GM13976 (cell line): ENCODE measurements at places on chromosomes 12 and 14.

- no peak for DNase-seq
Measured at GRCh38 chr14:86430853-86431252, 900.9 kb downstream of the FLRT2 start.

GRCh38 chr14:34930591-34931091 is 52.2 kb upstream of the SRP54 start:
- peak; percentile 48 for DNase-seq

GRCh38 chr14:102591372-102591943 is 991 bp upstream of the RCOR1 start:
- DNase-seq = no peak

DNA sequence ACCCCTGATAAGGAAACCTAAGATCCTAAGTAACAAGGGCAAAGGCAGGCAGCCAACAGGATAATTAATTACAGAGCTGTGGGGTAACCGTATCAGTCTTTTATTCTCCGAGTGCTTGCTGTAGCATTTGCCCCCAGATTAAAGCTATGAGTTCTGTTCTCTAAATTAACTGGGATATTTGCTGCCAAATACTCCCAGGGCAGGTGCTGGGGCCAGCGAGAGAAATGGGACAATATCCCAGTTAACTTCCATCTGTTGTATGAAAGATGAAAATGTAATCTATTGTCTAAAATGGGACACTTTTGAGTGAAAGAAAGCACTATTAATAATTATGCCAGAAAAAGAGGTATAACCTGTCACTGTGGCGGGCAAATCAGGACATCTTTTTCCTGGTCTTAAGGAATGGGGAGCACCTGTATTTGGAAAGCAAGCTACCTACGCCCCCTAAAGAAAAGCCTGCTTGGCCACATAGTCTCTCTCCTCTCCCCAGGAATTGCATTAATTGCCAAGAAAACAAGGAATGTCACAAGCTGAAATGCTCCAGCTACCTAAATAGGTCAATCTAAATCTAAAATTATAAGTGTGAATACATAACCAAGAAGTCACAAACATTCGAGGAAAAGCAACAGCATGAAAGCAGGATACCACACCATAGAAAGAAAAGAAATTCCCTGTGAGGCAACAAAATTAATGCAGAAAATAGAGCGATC is 26.7 kb upstream of the CFAP54 start:
- DNase-seq = no peak

- DNase-seq = no peak
Measured at GRCh38 chr12:19048943-19049342, 80.6 kb upstream of the PLEKHA5 start.

DNA sequence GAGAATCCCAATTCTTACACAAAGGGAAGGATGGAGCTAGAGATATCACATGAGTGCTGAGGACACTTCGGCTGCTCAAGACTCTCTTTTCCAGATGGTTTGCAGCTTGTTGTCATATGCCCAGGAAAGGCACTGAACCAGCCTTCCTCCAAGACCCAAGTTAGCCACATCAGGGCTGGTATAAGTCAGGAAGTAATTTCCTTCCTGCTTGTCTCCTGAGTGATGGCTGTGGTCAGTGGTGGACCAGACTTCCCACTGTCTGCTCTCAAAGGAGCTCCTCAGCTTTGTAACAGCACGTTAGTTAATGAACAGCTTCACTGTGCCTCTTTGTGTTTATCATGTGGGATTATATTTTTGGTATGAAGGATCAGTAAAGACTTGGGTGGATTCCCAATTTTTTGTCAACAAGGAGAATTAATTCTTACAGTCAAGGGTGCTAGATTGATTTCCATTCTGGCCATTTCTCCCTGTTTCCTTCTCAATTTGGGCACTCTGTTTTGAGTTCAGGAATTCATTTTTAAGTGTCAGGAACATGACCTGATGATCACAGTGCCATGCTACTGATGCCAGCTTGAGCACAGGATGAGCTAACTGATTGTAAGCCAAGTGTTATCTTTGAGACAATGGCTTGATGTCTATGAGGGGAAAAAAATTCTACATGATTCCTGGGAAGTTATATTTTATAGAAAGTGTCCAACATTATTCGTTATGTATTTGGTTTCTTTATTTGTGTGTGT is 145.8 kb downstream of the GCH1 start:
- no peak for DNase-seq

DNA sequence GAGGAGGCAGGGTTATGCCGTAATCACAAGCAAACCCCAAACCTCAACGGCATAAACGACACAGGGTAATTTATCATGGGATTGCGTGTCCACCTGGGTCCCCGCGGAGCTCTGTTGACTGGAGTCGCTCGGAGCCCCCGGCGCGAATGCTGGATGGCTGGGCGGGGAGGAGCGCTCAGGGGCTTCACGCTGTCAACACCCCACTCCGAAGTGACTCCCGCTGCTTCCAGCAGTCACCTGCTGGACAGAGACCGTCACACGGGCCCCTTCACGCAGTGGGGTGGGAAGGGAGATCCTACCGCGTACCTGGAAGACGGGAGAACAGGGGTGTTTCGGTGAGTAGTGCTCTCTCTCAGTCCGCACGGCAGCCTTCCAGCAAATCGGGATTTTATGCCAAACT is 4.4 kb upstream of the GALNT9 start:
- DNase-seq = no peak

GRCh38 chr12:77995436-77996167 is 164.9 kb downstream of the NAV3 start:
- peak; percentile 36 for DNase-seq

- DNase-seq = no peak
Measured at GRCh38 chr12:116969615-116970585, 59.1 kb downstream of the FBXW8 start.

GRCh38 chr12:9379023-9379742 is 171.0 kb upstream of the PZP start:
- no peak for DNase-seq

DNA sequence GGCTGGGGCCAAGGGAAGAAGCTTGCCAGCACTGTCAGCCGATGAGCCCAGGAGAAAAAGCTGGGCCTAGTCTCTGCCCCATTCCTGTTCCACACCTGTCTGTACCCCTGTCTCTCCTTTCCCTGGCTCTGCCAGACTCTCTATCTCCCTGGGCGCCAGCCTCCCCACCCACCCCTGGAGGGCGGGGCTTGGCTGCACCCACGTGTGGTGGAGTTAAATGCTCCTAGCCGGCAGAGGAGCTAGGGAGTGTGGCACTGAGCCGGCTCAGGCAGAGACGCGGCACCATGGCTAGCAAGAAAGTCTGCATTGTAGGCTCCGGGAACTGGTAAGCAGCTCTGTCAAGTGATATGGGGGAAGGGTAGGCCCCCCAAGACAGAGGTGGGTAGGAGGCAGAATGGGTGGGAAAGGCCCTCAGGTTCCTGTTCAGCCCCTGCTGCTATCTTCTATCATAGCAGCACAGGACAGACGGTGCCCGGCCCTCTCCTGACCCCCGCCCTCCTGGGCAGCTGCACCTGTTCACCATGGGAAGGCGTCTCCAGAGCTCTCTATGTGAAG is at the start of gene GPD1:
GPD1 (plus strand) TSS at position 242 of the 555 bp plus-strand sequence; CDS start at position 285, 43 bp downstream.
- no peak for DNase-seq

DNA sequence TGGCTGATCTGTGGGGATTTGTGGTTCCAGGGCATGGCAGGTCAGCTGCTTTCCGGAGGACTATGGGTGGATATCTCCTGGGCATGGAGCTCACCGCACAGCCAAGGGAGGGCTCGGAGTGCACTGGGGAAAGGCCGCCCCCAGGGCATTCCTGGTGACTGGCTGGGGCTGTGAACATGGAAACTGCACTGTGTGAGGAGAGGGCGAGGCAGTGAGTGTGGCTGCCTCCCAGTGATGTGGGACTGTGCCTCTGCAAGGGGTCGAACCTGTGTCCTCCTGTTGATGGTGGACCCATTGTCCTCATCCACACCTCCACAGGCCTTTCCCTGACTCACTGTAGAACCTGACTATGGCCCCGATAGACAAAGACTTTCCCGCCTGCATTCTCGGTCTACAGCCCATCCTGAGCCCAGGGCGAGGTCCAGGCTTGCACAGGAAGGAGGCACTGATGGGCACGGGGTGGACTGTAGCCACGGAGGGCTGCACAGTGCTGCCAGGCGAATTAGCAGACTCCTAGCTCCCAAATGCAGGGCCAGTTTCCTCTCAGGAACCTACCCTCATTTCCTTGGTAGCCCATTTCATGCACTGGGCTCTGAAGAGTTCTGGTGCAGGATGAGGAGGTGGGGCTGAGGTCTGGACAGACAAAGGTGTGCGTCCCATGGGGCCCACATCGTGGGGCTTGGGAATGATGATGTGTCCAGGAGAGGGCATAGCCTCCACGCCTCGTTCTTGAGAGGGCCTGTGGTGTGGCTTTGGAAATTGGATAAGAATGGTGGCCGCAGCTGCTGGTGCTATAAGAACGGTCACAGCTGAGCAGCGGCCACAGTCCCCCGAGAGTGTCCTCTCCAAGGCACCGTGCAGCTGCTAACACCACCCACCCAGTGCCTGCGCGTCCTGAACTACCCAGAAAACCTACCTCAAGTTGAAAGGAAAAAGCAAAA is 415.1 kb downstream of the TMEM121 start:
- DNase-seq = no peak

GRCh38 chr12:105840384-105840783 is 298.4 kb downstream of the NUAK1 start:
- DNase-seq = no peak

- no peak for DNase-seq
Measured at GRCh38 chr14:61343991-61344405, 22.6 kb downstream of the PRKCH start.
